Activated CD4-positive, alpha-beta T cell treated with anti-CD3 and anti-CD28 coated beads for 24 hours (primary cell): ENCODE measurements at places on chromosomes 4 and X.

GRCh38 chr4:119209586-119209985 is 2.9 kb upstream of the USP53 start:
- no peak for DNase-seq

DNA sequence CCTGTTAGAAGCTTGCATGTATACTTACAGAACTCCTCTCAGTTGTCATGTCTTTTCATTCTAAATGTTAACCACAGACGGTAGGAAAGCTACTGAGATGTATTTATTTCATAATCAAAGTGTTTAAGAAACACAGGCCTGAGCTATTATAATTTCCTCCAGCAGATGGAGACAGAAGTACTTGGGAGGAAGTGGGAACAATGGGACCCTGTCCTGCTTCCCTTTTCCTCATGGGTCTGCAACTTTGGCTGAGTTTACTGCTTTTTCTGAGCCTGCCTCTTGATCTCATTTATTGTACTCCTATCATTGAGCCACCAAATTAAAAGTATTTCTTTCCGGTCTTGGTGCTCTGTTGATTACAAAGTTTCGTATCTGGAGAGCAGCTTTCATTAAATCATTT is 67.7 kb upstream of the SPANXN2 start:
- DNase-seq: no peak

DNA sequence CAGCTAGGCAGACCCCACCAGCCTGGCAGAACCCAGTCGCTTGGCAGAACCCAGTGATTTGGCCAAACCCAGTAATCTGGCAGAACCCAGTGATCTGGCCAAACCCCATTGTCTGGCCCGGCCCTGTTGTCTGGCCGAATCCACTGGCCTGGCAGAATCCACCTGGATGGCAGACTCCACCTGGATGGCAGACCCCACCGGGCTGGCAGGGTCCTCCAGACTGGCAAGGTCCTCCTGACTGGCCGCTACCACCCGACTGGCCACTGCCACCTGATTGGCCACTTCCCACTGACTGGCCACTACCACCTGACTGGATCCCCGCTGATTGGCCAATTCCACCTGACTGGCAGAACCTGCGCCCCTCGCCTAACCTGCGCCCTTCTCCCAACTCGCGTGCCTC is 3.2 kb downstream of the MAGED1 start:
- DNase-seq: no peak

DNA sequence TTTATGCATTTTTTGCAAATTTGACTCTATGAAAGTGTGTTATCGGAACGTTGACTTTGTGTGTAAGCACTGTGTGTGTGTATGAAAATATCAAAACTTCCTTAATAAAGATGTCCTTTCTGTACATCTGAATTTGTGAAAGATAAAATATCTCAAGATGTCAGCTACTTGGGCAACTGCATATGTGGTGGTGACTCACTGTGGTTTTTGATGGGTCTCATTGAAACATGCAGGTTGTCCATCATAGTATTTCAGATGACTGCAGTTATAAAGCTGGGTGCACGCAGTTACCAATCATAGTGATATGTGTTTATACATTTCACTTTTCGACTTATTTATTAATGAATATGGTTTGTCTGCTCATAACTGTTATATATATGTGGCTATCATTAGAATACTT is 19.7 kb upstream of the BBS12 start:
- no peak for DNase-seq

DNA sequence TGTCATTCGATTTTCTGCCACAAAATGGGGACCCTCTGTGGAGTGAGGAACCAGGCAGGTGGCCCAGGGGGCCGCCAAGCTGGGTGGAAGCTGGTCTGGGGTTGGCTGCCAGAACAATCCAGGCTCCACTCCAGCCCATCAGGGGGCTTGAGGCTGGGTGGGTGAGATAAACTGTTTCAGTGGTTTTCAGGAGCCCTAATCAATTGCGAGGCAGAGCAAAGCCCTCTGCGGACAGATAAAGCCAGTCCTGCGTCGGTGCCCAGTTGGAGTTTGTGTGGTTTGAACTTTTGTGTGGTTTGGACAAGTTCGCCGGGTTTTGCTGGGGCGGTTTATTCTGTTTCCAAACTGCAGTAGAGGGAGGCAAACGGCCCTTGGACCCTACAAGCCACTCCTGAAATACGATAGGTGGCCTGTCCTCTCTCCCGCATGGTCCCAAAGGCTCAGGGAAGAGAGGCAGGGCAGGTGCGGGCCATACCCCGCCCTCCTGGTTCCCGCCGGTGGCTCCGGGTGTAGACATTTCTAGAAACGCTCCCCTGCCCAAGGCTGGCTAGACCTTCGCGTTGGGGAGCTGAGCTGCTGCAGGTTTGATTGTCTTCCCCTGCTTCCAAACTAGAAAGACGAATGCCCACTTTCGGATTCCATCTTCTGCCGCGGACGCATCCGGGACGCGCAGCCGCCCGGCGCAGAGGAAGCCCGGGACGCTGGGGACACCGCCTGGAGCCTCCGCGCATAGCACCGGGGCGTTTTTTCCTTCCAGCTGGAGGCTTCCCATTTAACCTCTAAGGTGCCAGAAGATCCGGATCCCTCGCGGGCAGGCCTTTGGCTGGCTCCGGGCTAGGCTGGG is 169.0 kb upstream of the BCOR start:
- DNase-seq: peak; percentile 31

- DNase-seq: no peak
Observed at GRCh38 chr4:82467471-82467870, 37.1 kb downstream of the ENOPH1 start.

GRCh38 chrX:105822138-105823091 is at the start of gene NRK:
Gene NRK (plus strand): TSS chrX:105822539. CDS start chrX:105822846, 307 bp downstream.
- DNase-seq: no peak
